ENCODE measurements at places on chromosomes 7 and 10. TPM values are rescaled to one million over a fixed set of nuclear protein-coding genes. Genes with fewer than 3 reads are reported as not detected.

The GRM8 gene
- not detected for total RNA-seq

The COL28A1 gene
- total RNA-seq = 0.13 TPM

The ZSWIM8 gene
- 66.1 TPM for total RNA-seq

The TPST1 gene
- 0.84 TPM for total RNA-seq

The EGFR gene
- total RNA-seq = not detected

The STN1 gene
- 41.9 TPM for total RNA-seq

The ELN gene
- total RNA-seq = not detected

The MOGAT3 gene
- total RNA-seq = not detected

The SFTPA1 gene
- 0.11 TPM for total RNA-seq

The KCNH2 gene
- 0.32 TPM for total RNA-seq

The NEURL1 gene
- total RNA-seq = 3.7 TPM

The CC2D2B gene
- 0.24 TPM for total RNA-seq

The AMPH gene
- total RNA-seq = not detected

The GSAP gene
- total RNA-seq = 1.1 TPM

The AZGP1 gene
- total RNA-seq = 0.19 TPM

The MBL2 gene
- not detected for total RNA-seq

The GTF2IRD1 gene
- 0.89 TPM for total RNA-seq

The RADIL gene
- 0.56 TPM for total RNA-seq

The TAS2R4 gene
- total RNA-seq = 2.8 TPM

The TCAF2 gene
- 73.1 TPM for total RNA-seq

The POLL gene
- total RNA-seq = 46.8 TPM

The MMP21 gene
- total RNA-seq = not detected

The AKR1C1 gene
- total RNA-seq = 0.32 TPM

The LRRC17 gene
- total RNA-seq = not detected

The GRM3 gene
- not detected for total RNA-seq

The PRPS1L1 gene
- total RNA-seq = not detected

The SRRM3 gene
- not detected for total RNA-seq

The KLF14 gene
- not detected for total RNA-seq

The RGR gene
- total RNA-seq = not detected

The SEMA3C gene
- total RNA-seq = not detected

The STK31 gene
- 0.52 TPM for total RNA-seq

The CREB5 gene
- not detected for total RNA-seq

The PGAM2 gene
- total RNA-seq = 2.4 TPM

The NET1 gene
- 39.6 TPM for total RNA-seq

The VENTX gene
- total RNA-seq = not detected

The FOXI2 gene
- not detected for total RNA-seq

The HMX2 gene
- total RNA-seq = 0.19 TPM

The OR2A1 gene
- total RNA-seq = 0.05 TPM

The DNAJB6 gene
- 118 TPM for total RNA-seq

The FAM25G gene
- total RNA-seq = not detected

The NAT16 gene
- total RNA-seq = not detected

The C7orf33 gene
- total RNA-seq = not detected

The IL2RA gene
- total RNA-seq = 1,348 TPM

The SPDYE2 gene
- total RNA-seq = not detected

The C7orf57 gene
- 0.32 TPM for total RNA-seq

The CTBP2 gene
- total RNA-seq = 0.74 TPM

The PON1 gene
- not detected for total RNA-seq

The DKK1 gene
- total RNA-seq = not detected

The PHYHIPL gene
- total RNA-seq = not detected

The ZSCAN21 gene
- total RNA-seq = 6.5 TPM

The NEUROG3 gene
- 0.78 TPM for total RNA-seq

All from activated T-helper 17 cell treated with anti-CD3 and anti-CD28 coated beads, Interleukin-2, amount 50 U/mL, for 72 hours (primary cell).